ENCODE measurements at places on chromosomes 12 and 14.

- DNase-seq = no peak
These were observed 29.7 kb downstream of the CLEC1A start for GRCh38 chr12:10069099-10069498.

DNA sequence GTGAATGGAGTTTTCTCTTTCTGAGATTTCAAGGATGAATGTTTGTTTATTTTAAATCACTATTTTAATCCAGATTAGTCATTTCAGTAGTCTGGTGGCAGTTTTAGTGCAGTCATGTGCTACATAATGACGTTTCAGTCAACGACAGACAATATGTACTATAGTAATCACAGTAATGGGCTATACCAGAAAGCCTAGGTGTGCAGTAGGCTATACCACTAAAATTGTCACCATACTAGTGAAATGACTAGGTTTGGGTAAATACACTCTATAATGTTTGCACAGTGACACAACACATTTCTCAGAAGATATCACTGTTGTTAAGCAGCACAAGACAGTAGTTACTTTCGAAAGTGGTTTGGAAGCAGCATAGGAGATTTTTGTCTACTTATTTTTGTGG, 203.1 kb downstream of the ETNK1 start:
- DNase-seq = no peak

DNA sequence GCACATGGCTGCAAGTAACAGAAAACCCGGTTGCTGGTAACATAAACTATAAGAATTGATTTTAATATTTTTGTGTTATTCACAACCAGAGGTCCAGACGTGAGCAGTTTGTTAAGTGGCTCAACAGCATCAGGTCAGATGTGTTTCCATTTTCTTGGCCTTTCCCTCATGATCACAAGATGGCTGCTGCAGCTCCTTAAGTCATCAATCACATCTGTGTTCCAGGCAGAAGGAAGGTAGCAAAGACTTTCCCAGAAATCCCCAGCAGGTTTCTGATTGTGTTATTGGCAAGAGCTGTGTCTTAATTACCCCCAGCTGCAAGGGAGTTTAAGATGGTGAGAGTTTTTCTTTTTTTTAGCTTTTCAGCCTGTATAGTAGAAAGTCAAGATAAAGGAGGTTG, 40.4 kb upstream of the MYL2 start:
- no peak for DNase-seq

GRCh38 chr12:46831335-46832129, 5.7 kb upstream of the SLC38A4 start:
- no peak for DNase-seq

- no peak for DNase-seq
These were observed 80.7 kb downstream of the NTF3 start for GRCh38 chr12:5512601-5512970.

- DNase-seq = no peak
These were observed 15.4 kb downstream of the CHGA start for GRCh38 chr14:92938235-92938875.

- DNase-seq = no peak
These were observed 37.5 kb upstream of the FBLN5 start for GRCh38 chr14:91985008-91985407.

- no peak for DNase-seq
These were observed 141.5 kb upstream of the FGD4 start for GRCh38 chr12:32257695-32258496.

GRCh38 chr12:12683725-12684124, 12.3 kb downstream of the GPR19 start:
- DNase-seq = no peak

DNA sequence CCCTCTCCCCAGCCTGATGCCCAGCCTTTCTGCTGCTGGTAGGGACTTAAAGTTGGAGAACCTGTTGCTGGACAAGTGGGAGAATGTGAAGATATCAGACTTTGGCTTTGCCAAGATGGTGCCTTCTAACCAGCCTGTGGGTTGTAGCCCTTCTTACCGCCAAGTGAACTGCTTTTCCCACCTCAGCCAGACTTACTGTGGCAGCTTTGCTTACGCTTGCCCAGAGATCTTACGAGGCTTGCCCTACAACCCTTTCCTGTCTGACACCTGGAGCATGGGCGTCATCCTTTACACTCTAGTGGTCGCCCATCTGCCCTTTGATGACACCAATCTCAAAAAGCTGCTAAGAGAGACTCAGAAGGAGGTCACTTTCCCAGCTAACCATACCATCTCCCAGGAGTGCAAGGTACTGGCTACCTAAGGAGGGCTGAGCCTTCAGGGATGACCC, 1.6 kb downstream of the TSSK4 start:
- no peak for DNase-seq

DNA sequence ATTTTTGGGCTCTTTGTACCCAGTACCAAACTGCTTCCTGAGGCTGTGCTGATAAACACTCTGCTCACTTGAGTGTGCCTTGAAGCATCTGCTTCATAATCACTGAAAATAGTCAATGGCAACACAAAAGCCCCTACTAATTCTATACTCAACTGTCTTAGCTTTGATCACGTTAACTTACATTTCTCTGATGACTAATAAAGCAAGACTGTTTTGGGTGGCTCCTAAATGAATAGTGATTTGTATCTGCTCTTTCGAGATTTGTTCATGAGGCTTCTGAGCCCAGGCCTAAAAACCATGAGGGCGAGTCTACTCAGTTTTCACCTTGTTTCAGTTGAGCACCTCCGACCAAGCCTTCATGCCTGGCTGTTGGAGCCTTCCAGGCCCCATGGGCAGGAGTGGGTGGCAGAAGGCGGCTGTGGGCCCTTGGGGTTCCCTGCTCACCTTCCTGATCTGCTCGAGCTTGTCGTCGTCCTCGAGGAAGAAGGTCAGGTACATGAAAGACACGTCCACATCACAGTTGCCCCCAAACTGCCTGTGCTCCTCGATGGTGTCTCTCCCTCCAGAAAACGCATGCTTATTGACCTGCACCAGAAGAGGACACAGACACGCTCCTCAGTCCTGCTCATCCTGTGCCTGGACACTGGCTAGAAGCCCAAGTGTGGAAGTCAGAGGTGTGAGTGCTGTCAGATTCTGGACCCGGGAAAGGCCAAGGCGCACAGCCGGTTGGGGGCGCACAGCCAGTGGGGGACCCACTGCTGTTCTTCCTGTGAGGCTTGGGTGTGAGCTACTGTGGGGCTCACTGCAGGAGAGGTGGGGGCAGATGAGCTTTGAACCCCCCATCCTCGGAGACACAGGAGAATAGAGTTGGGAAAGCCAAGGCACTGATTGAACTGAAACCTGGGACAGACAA, 13.7 kb downstream of the SLC25A47 start:
- no peak for DNase-seq

- no peak for DNase-seq
These were observed 51.8 kb downstream of the FBXL14 start for GRCh38 chr12:1542599-1542998.

DNA sequence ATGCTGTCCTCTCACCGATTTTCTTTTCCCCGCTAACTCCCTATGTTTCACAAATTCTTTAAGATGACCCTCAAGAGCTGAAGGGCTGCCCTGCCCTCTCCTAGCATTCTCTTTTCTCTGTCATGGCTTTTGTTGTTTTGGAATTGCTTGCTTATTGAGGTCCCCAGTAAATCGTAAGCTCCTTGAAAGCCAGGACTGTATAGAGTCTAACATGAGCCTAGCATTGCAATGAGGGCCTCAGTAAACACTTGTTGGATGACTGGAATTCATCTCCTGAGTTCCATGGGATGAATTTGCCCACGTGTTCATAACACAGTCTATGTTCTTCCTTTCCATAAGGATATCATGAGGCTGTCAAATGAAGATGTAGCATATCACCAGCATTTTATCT, 92.2 kb downstream of the APAF1 start:
- no peak for DNase-seq

GRCh38 chr14:21405097-21405496, 21.3 kb upstream of the SUPT16H start:
- no peak for DNase-seq

DNA sequence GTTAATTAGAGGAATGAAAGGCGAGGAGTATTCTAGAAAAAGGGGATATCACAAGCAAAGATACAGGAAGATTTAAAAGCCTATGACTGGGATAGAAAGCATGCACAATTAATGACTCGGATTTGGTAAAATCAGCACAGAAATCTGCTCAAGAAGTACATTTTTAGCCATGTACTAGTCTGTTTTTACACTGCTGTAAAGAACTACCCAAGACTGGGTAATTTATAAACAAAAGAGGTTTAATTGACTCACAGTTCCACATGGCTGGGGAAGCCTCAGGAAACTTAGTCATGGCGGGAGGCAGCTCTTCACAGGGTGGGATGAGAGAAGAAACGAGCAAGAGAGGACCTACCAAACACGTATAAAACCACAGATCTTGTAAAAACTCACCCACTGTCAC, 716.3 kb upstream of the MDGA2 start:
- no peak for DNase-seq

DNA sequence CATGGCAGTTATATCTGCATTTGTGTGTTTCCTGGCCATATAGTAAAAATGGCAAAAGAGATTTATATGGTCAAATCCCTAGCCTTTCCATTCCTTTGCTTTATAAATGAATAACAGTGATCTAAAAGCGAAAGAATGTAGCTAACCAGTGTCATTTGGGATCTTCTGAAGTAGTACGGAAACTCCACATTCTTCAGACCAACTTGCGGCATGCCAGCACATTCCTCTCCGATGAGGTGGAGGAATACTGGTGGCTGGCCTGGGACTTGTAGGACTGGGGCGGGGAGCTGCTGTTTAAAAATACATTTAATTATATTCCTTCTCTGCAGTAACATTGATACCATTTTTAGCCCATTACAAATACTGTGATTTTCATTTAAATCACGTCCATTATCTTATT, 85.3 kb downstream of the SAMD4A start:
- DNase-seq = no peak

GRCh38 chr14:23277189-23277588, 8.7 kb downstream of the HOMEZ start:
- DNase-seq = no peak
